ENCODE measurements at places on chromosomes 16 and 17.

DNA sequence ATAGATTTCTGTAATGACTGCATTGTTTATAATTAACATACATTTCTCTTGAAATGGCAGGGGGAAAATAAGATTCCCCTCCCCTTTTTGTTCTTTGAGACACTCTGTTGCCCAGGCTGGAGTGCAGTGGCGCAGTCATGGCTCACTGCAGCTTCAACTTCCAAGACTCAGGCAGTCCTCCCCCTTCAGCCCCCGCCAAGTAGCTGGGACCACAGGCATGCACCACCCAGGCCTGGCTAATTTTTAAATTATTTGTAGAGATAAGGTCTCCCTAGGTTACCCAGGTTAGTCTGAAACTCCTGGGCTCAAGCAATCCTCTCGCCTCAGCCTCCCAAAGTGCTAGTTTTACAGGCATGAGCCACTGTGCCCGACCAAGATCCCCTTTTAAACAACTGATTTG, 67.7 kb downstream of the KATNIP start:
- no peak for DNase-seq

DNA sequence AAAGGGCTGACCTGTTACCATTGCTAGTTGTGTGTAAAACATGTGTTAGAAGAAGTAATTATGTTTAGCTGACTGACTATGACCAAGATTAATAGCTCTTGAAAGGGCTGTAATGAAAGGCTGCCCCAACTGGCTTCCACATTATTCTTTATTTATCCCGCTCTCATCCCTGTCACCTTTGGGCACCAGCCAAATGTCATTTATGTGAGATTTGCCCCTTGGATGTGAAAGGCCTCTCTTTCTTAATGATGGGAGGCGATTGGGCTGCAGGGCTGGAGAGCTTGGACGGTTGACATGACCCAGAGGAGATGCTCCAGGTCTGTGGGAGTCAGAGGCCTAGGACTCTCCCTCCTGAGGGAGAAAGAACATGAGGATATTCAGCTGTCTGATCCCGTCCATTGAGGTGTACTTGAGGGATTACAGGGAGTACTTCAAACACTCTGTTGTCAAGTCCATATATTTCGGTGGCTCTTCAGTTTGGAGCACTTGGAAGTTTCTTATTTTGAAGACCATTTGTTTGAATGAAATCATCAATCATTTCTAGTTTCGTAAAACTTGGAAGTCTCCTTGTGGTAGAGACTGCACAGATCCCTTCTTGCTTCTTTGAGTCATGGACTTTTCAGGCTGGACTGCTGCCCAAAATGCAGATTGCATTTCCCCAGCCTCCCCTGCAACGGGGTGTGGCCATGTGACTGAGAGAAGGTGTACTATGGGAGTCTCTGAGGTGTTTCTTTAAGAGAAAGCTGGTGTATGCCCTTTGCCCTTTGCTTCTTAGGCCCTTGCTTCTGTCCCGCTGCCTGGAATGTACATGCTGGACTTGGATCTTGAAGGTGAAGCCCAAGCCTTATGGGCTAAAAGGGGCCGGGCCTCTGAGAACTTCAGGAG, 51.3 kb downstream of the FTO start:
- no peak for DNase-seq

DNA sequence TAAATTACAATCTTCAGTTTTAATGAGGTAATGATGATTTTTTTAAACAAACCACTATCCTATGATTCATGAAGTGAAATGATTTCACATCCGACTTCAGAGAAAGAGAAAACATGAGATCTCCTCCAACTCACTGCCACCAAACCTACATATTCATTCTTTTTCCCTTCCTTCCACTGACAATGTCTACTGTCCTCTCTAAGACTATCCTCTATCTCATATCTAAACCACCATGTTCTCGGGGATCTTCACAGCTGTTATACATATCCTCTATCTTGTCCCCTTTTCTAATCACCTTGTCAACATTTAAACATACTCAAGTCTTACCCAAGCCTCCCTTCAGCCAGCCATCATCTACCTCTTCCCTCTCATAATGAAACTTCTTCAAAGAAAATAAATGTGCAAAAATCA, 53.5 kb downstream of the SMURF2 start:
- no peak for DNase-seq

GRCh38 chr17:72426321-72426720, 305.5 kb downstream of the SOX9 start:
- no peak for DNase-seq

DNA sequence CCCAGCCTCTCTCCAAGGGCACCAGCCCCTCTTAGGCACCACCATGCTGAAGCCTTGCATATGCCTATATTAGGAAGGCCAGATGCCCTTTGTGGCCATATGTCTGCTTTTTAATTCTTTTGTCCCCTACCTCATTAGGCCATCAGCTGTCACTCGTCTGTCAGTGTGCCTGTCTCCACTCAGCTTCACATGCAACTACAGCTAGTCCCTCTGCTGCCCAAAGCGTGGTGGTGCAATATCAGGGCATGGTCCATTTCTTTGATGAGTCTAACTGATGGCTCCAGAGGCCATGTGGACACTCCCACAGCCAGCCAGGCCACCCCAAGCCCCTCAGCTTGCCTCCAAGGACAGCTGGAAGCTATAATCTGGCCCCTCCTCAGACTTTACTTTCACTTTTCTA, 36.3 kb downstream of the MYO18A start:
- no peak for DNase-seq

DNA sequence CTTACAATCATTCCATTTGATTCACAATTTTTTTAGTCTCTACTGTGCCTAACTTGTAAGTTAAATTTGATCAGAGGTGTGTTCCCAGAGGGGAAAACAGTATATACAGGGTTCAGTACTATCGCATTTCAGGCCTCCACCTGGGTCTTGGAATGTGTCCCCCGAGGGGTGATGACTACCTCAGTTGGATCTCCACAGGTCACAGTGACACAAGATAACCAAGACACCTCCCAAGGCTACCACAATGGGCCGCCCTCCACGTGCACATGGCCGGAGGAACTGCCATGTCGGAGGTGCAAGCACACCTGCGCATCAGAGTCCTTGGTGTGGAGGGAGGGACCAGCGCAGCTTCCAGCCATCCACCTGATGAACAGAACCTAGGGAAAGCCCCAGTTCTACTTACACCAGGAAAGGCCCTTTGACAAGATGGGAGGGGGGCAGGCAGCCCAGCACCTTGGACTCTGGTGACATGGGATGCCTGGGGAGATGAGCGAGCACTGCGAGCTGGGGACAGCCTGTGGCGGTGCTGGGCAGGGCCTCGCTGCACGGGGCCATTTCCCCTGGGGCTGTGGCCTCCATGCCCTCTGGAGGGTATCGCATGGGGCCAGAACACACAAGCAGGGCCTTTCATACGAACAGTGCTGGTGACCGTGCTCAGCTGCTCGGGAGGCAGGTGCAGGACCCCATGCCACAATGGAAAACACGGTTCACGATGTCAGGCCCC, 33.9 kb downstream of the PDIA2 start:
- DNase-seq, result no peak

GRCh38 chr16:60642956-60643355, 1393.3 kb downstream of the CDH8 start:
- no peak for DNase-seq

DNA sequence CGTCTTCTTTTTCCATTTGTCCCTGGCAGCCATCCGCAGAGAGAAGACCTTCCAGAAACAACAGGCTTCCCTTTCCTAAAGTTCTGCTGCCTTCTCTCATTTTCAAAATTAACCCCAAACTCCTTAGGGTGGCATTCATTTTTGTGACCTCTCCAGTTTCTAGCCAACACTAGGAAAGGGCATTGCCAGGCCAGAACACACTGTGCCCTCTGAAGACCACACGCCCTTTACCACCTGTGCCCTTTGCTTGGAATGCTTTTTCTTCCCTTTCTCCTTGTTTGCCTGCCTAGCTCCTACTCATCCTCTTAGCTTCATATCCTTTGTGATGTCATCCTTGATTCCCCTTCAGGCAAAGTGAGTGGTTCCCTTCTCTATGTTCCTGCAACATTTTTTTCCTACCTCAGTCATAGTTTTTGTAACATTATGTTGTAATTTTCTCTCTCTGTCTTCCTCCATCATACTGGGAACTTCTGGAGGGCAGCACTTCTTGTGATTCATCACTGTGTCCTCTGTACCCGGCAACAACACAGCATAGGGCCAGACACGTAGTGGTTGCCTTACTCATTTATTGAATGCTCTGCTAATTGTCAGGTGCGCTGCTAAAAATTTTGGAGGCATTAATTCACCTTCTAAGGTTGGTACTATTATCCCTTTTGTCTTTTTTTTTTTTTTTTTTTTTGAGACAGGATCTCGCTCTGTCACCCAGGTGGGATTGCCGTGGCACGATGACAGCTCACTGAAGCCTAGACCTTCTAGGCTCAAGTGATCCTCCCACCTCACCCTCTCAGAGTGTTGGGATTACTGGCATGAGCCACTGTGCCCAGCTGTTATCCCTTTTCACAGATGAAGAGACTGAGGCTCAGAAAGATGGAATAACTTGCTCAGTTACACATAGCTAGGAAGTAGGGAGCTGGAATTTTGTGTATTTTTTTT, 1.0 kb downstream of the KAT8 start:
- DNase-seq, result no peak

- DNase-seq, result no peak
Measured at GRCh38 chr17:50539762-50540559, 7.0 kb upstream of the SPATA20 start.

Data from putamen (tissue), 1 donor.